Mesenchymal stem cell (in vitro differentiated cells and primary cell): ENCODE measurements at places on chromosomes 3 and 15.
A peak's percentile ranks its signal among the peaks of the same experiment; 100 is the strongest.

GRCh38 chr3:189720736-189721417, 89.7 kb downstream of the TP63 start:
- no peak overlapping the region for H3K27ac ChIP-seq
- H3K27me3 ChIP-seq, result no peaks in the 10 kb centered on the region
- no peaks in the 10 kb centered on the region for H3K36me3 ChIP-seq
- DNase-seq, result peak; percentile 27
- no peak overlapping the region for H3K4me3 ChIP-seq
- H3K4me1 ChIP-seq, result no peaks in the 10 kb centered on the region

DNA sequence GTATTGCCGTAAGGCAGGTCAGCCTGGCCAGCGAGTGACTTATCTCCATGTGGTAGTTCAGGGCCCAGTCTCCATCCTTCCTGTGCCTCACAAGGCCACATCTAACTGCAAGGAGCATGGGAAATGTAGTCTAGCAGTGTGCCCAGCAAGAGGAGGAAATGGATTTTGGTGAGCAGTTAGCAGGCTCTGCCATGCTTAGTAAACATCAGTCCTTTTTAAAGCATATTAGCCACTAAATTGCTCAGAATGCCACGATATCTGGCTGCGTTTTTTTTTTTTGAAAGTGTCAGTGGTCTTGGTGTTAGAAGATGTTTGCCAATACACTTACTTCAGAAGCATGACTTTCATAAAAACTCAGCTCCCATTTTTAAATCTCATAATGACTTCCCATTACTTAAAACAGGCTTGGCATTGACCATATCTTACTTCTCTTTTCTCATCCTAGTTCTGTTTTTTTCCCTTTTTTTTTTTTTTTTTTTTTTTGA, 470.2 kb upstream of the TPRG1 start:
- no peaks in the 10 kb centered on the region for H3K36me3 ChIP-seq
- no peaks in the 10 kb centered on the region for H3K27me3 ChIP-seq
- peaks cover 3% of the 10 kb centered on the region for H3K4me1 ChIP-seq

DNA sequence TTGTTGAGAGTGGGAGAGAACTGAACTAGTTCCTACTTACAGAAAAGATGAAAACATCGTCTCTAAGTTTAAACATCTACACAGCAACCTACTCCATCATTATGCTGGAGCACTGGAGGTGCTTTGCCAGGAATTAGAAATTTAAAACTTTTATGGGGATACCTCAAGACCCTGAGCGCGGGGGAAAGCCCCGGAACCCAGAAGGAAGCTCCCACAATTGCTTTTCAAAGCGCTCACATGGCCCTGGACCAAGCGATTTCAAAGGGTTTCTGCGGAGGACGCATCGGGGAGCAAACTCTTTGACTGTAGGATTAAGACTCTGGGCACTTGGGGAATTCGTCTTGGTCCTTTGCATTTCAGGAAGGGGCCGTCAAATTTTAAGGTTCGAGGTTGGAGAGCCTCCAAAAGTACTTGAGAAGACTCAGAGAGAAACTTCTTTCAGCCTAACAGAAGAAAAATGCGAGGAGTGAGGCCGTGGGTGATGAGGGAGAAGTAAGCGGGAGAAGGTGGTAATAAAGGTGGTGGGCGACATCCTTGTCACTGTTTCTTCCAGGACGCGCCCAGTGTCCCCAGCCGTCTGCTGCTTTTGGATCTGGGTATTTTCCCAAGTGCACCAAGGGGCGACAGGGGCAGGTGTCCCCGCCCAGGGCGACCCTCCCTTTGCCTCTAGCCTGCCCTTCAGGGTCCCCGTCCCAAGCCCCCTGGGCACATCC, 591 bp downstream of the PROK2 start:
- no peaks in the 10 kb centered on the region for H3K36me3 ChIP-seq
- no peak for DNase-seq
- peaks cover 37% of the 10 kb centered on the region for H3K27me3 ChIP-seq
- H3K4me3 ChIP-seq, result peak overlapping the region; percentile 30
- H3K4me1 ChIP-seq, result peaks cover 10% of the 10 kb centered on the region

DNA sequence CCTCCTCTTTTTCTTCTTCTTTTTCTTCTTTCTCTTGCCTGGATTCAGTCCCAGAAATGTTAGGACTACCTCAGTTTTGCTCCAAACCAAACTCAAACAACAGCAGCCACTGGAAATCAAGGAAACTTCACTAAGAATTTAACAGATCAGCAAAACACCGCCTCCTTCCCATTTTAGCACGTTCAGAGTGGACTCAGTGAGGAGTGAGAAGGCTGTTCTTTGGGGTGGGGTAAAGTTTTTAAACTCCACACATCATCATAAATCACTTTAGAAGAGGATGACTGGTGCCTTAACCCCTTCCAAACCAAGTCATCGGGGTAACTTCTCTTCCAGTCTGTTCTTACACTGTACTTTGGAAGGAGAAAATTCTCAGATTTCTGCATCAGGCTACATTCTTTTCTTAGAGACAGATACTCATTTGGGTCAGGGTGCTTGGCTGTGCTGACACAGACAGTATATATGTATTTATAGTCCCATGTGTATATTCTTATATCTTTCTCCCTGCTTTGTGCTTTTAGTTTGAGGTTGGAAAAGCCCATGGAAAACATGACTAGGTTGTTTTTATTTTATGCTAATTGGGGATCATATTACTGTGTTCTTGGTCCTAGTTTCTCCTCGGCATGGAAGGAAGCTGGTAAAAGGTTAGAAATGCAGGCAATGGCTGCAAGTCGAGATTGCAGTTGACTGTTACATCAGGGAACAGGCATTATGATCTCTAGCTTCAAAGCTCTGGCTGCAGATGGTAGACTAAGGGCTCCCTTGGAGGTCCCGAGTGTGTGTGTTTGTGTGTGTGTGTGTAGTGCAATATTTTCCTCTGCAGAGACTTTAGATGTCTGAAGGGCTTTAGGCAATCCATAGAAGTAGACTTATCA, at the start of gene CCDC80:
CCDC80 (minus strand) TSS at position 214 of the 872 bp plus-strand sequence. CDS start 1,238 bp downstream, outside the sequence.
- H3K27me3 ChIP-seq, result no peaks in the 10 kb centered on the region
- DNase-seq, result peak; percentile 99
- H3K36me3 ChIP-seq, result peaks cover 12% of the 10 kb centered on the region
- H3K27ac ChIP-seq, result peak within 1 kb of the TSS; percentile 97
- H3K4me1 ChIP-seq, result peaks cover 29% of the 10 kb centered on the region

DNA sequence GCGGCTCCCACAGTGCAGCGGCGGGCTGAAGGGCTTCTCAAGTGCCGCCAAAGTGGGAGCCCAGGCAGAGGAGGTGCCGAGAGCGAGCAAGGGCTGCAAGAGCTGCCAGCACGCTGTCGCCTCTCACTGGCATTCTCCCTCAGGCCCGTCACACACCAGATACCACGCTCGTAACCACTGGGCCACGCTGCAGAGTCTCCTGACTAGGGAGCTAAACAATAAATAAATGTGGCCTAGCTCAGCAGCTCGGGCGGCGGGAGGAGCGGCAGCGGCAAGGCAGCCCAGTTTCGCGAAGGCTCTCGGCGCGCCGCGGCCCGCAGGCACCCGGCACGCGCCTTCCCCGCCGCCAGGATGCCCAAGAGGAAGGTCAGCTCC, 55.9 kb upstream of the FAM174B start:
- H3K27me3 ChIP-seq, result peaks cover 42% of the 10 kb centered on the region
- H3K4me3 ChIP-seq, result no peak overlapping the region
- peaks cover 3% of the 10 kb centered on the region for H3K4me1 ChIP-seq
- H3K36me3 ChIP-seq, result no peaks in the 10 kb centered on the region
- DNase-seq, result peak; percentile 42

- H3K4me3 ChIP-seq, result no peak overlapping the region
- DNase-seq, result no peak
- no peaks in the 10 kb centered on the region for H3K36me3 ChIP-seq
- H3K4me1 ChIP-seq, result no peaks in the 10 kb centered on the region
Observed at GRCh38 chr15:68957696-68958095, 27.4 kb downstream of the SPESP1 start.

DNA sequence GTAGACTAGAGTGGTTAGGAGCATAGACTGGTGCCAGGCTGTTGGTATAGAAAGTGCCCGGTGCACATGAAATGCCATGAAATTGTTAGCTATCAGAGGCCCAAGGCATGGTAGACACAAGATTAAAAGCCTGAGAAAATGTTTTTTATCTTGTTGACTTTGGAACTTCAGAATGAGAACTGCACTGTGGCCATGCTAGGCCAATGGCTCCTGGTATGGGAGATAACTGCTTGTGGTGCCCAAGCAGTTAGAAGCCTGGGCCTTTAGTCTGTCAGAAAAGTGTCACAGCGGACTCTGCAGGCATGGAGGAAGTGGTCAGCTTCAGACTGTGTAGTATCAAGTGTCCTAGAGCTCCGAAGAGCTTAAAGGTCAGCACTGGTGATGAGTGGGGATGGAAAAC, 11.9 kb downstream of the FYCO1 start:
- no peak overlapping the region for H3K27ac ChIP-seq
- peaks cover 46% of the 10 kb centered on the region for H3K36me3 ChIP-seq
- no peak overlapping the region for H3K4me3 ChIP-seq
- no peaks in the 10 kb centered on the region for H3K27me3 ChIP-seq
